Activated CD4-positive, alpha-beta T cell treated with anti-CD3 and anti-CD28 coated beads, Interleukin-2, amount 50 U/mL, for 1 hour (primary cell): ENCODE measurements at places on chromosomes 3 and 15.
A peak's percentile ranks its signal among the peaks of the same experiment; 100 is the strongest.

DNA sequence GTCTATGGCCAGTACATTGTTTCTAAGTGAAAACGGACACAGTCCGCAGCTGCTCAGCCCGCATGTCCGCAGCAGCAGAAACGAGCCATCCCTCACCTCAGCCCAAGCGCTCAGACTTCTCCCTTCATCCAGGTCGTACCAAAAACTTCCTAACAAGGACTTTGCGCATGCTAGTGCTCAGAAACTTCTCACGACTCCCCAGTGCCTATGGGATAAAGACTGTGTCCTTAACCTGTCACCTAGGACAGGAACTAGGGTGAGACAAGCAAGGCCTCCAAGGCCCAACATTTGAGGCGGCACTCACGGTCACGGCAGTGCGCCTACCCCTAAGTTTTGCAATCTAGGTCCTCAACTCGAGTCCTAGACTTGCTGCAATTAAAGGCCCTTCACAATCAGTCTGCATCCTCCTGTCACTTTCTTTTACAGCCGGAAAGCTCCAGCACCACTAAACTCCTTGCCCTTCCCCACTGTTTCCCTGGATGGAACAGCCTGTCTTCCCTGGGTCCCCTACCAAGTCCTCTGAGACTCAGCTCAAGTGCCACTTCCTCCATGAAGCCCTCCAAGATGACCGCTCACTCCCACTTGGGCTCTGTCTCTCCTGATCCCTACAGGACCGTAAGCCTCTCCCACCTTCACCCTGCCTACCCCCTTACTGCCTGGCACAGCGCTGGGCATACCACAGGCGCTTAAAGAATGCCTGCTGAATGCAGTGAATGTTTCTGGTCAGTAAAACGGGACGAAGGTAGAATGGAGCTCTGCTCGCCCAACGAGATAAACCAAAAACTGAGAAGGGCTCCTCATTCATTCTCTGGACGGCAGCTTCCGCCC, 1.2 kb downstream of the CLN6 start:
- no peak for DNase-seq

GRCh38 chr3:62562596-62562995, 189.2 kb upstream of the FEZF2 start:
- no peak for DNase-seq

DNA sequence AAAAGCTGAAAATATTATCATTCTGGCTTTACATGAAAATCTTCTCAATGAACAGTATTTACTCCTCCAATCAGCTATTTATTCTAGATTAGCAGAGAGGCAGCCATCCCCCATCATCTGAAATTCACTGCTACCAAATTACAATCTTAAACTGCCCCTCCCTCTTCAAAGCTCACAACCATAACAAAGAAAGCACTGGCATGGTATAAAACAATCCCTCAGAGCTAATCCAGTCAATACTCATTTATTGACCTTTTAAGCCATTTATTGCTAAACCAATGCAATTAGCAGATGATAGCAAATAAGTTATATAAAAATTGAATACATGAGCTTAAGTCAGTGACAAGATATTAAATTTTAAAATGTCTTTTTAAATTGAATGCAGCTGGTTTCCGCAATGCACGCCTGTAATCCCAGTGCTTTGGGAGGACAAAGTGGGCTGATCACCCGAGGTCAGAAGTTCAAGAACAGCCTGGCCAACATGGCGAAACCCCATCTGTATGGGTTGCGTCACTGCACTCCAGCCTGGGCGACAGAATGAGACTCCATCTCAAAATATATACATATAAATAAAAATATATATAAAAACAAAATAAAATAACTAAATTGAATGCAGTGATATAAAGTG, 12.1 kb downstream of the SLC4A7 start:
- no peak for DNase-seq

- no peak for DNase-seq
Observed at GRCh38 chr3:56919797-56920195, 118.0 kb upstream of the ARHGEF3 start.

DNA sequence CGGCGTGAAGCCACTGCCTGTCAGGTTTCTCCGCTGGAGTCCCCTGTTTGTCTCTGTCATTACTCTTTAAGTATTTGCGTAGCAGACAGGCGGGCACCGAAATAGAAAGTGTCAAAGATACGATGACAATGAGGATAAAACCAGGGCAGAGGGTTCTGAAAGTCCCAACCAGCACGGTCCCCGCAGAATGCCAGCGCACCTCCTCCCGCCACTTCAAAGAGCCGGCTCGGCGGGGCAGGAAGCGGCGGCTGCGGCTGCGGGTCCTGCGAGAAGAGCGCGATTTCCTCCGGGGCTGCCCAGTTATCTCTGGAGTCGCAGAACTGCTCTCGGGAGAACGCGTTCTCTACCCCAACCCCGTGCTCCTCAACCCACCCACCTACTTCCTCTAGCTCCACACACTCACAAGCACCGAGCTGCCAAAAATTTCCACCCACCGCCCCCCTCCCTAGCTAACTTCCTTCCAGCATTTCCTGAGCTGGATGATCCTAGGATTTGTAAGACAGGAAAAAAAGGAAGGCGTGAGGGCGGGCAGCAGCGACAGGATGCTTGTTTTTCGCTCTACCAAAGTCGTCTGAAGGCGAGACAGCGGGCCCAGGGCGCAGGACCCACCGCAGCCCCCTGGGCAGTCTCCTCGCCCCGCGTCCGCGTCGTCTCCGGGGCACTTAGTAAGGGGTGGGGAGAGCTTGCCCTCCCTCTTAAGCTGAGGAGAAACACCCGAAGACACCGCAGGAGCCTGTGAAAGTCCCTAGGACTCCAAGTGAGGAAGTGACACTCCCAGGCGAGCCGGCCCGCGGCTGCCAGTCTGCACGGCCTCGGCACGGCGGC, at the start of gene ARHGAP31:
ARHGAP31 (plus strand) TSS at position 513 of the 825 bp plus-strand sequence. CDS start 522 bp downstream, outside the sequence.
- peak; percentile 84 for DNase-seq

GRCh38 chr15:41561777-41562145, 2.7 kb downstream of the TYRO3 start:
- DNase-seq, result no peak

- DNase-seq, result no peak
Observed at GRCh38 chr3:138809500-138810256, 25.1 kb downstream of the PIK3CB start.

DNA sequence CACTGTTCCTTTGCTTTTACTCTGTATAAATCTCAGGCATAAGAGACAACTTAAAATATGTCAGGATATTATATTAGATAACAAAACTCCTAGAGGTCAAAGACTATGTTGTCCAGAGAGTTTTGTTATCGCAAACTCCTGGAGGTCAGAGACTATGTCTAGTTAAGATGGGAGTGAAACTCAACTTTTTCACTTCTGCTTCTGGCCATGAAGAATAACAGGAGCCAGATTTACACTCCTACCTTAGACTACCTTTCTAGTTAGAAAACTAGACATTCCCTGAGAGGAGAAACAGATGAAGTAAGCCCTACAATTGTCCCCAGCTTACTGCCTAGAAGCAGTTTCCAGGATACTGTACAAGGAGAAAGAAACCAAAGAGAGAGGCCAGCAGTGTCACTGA, 255.4 kb upstream of the UBE2E1 start:
- DNase-seq, result no peak

- no peak for DNase-seq
Observed at GRCh38 chr15:25670621-25671020, 192.5 kb downstream of the ATP10A start.

- no peak for DNase-seq
Observed at GRCh38 chr3:71563827-71564226, 19.7 kb downstream of the FOXP1 start.

GRCh38 chr3:187039100-187039722, 100.1 kb downstream of the RPL39L start:
- DNase-seq, result no peak

GRCh38 chr15:47299846-47300434, 417.4 kb upstream of the SEMA6D start:
- no peak for DNase-seq

- no peak for DNase-seq
Observed at GRCh38 chr15:100170291-100171210, 171.2 kb downstream of the ADAMTS17 start.
